Amygdala (tissue), 56 donors: ENCODE measurements at places on chromosomes 4 and X.

DNA sequence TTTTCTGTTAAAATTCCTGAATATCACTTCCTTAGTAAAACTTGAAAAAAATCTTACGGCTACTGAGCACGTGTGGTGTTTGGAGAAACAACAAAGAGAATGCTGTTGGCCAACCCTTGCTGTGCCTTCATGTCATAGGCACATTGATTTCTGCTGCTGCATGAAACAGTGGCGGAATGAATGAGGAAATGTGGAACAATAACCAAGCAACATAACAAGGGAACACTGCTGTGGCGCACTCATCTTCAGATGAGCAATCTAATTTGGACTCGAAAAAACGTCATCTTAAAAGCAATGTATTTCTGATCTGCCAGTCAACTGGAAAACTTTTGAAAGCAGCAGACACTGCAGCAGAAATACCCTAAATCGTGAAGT lies 51.4 kb downstream of the PROM1 start:
- no peak for DNase-seq

DNA sequence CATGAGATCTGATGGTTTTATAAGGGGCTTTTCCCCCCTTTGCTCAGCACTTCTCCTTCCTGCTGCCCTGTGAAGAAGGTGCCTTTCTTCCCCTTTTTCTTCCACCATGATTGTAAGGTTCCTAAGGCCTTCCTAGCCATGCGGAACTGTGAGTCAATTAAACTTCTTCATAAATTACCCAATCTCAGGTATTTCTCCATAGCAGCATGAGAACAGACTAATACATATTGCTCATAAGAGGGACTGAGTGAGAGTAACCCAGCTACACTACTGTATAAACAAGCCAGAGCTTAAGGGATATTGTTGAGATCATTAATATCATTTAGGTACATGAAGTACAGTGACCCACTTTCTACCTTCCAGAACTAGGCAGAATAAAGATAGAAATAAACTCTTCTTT lies 102.9 kb downstream of the TEX13A start:
- no peak for DNase-seq

DNA sequence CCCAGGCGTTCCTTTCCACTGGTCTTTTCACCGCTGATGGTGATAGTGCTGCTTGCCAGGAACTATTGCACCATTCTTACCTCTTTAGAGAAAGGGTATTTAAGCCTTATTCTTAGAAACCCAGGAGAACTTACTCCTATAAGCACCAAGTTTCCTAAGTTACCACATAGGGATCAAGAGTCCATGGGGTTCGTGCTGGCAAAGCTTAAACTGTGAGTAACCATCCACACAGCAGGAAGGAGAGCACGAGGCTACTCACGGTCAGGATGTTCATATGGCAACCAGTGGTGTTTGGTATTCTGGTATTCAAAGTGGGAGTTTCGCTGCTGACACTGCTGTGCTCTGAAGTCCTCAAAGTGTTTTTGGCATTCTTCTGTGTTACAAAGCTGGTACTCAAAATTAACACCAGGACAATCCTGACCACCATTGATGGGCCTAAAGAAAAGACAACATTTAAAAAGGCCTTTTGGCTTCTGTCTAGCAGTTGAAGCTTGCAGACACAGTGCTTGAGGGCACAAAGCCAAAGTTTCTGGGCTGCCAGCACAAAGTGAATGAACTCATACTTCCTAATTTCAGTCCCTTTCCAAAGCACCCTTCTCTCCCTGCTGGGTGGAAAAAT lies 256.9 kb downstream of the ADAMTS3 start:
- no peak for DNase-seq

DNA sequence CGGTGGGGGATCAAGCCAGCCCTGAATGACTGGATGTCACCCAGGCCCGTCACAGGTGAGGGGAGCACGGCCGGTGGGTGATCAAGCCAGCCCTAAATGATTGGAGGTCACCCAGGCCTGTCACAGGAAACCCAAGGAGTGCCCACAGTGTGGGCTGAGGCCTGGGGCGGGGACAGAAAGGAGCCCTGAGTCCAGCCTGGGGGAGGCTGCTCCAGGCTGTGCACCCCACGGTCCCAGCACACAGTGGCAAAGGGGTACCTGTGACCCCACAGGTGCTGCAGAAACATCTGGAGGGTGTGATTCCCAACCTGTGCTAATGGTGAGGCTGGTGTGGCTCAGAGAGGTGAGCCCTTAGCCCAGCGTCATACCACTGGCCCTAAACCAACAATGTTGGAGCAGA lies 6.2 kb upstream of the CPLX1 start:
- no peak for DNase-seq

- no peak for DNase-seq
These were observed 534.1 kb upstream of the AADAT start for GRCh38 chr4:170623899-170624298.

DNA sequence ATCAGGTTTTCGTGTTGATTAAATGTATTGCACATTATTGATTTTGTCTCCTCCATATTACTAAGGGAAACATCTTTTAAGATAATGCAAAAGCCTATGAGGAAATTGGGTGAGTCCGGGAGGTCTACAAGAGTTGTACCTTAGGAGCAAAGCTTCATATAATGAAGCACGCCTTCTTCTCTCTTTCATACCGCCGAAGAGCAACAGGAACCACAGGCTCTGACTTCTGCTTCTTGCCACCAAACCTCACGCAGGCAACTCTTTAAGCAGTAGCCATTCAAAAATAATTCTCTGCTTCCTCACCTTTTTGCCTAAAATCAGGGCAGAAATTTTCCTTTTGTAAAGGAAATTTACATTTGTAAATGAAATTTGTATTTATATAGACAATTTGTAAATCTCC lies 139.6 kb downstream of the SPRY1 start:
- DNase-seq = no peak

DNA sequence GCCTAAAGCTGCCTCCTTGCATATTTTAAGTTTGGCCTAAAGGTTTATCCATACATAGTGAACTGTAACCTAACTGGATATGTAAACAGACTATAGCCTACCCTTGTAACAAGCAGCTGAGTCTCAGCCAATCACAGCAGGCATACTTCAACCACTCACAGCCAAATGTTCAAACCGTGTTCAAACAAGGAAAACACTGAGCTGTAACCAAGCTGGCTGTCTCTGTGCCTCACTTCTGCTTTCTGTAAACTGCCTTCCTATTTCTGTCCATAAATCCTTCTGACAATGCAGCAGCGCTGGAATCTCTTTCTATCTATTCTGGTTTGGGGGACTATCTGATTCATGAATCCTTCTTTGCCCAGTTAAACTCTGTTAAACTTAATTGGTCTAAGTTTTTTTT lies 16.4 kb downstream of the DSPP start:
- no peak for DNase-seq

GRCh38 chr4:153038623-153039311 lies 102.6 kb downstream of the FHDC1 start:
- DNase-seq = no peak

GRCh38 chr4:164350061-164350460 lies 403.9 kb upstream of the SMIM31 start:
- DNase-seq = no peak

DNA sequence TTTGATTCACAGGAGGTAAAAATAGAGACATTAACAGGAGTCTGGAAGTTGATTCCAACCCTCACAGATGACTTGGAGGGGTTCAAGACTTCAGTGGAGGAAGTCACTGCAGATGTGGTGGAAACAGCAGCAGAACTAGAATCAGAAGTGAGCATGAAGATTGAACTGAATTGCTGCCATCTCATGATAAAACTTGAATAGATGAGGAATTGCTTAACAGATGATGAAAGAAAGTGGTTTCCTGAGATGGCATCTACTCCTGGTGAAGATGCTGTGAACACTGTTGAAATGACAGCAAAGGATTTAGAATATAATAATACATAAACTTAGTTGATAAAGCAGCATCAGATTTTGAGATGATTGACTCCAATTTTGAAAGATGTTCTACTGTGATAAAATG lies 76.5 kb downstream of the RELL1 start:
- DNase-seq = no peak

- no peak for DNase-seq
These were observed 66.4 kb downstream of the MOSPD2 start for GRCh38 chrX:14939644-14940043.

- no peak for DNase-seq
These were observed 25.3 kb downstream of the ADD1 start for GRCh38 chr4:2868877-2869487.

DNA sequence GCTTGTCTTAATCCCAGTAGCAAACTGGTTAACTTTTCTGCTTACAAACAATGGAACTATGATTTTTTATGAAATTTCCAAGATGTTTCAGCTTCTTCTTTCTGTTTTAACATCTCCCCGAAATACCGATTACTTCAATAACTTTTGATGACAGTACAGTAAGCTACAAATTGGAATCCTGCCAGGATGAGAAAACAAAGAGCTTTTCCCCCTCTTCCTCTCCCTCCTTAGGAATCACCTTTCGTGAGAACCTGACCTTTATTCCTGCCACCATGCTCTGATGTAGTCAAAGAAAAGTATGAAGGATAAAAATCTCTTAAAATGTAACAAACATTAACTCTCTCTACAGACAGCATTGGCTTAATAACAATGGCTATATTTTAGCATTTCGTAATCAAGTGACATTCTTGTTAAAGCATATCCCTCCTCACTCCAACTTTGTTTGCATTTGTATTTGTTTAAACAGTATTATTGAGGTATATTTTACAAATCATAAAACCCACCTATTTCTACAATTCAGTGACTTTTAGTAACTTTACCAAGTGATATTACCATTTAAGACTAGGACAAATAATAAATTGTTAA lies 148.7 kb upstream of the NAP1L5 start:
- no peak for DNase-seq

GRCh38 chr4:76563454-76564122 lies 128.6 kb downstream of the SHROOM3 start:
- no peak for DNase-seq

DNA sequence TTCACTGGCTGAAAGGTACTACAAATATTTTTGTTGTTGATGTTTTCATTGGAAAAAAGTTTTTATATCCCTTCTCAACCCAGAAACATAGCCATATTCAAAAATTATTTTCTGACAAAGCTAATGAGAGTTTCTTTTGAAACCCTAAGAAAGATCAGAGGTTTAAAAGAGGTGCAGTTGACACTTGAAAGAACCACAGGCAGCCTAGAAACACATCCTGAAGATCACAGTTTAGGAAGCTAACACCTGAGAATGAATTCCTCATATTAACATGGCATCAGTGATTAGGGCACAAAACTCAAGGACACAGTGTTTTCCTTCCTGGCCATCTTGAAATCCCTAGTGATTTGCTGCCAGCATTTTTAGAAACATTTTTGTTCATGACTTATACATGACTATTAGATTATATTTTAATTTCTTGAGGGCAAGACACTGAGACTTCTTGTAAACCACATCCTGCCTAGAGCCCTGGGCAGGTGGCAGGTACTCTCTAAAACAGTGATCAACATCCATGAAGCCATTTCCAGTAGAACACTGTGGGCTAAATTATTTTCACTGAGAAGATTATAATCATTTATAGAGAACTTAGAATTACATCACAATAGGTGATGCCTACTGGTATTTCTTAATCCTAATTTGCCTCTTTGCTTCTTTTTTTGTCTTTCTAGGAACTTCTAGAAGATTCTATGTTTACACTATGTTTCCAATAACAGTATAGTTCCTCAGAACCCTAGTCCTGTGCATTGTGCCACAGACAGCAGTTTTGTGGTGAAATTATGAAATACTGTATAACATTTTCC lies 80.0 kb downstream of the ARSJ start:
- DNase-seq = no peak

GRCh38 chr4:77022560-77023179 lies 53.1 kb downstream of the CCNI start:
- no peak for DNase-seq

- DNase-seq = no peak
These were observed 276.4 kb downstream of the PDGFC start for GRCh38 chr4:156695163-156695562.

DNA sequence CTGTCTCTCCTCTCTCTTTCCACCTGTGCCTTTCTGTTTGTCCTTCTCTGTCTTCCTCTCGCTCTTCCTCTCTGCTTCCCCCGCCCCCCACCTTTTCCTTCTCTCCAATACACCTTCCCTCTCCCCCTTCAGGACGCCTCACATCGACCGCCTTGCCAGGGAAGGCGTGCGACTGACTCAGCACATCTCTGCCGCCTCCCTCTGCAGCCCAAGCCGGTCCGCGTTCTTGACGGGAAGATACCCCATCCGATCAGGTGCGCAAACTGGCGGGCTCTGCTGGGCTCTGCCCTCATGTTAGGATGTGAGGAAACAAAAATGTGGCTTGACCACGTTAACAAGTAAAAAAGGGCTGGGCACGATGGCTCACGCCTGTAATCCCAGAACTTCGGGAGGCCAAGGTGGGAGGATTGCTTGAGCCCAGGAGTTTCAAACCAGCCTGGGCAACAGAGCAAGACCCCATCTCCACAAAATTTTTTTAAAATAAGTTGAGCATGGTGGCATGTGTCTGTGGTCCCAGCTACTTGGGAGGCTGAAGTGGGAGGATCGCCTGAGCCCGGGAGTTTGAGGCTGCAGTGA lies 35.2 kb downstream of the ARSF start:
- DNase-seq = no peak

- DNase-seq = no peak
These were observed 27.1 kb upstream of the DCLK2 start for GRCh38 chr4:150051111-150051510.

- DNase-seq = no peak
These were observed 9.5 kb downstream of the GNRHR start for GRCh38 chr4:67744561-67745283.

DNA sequence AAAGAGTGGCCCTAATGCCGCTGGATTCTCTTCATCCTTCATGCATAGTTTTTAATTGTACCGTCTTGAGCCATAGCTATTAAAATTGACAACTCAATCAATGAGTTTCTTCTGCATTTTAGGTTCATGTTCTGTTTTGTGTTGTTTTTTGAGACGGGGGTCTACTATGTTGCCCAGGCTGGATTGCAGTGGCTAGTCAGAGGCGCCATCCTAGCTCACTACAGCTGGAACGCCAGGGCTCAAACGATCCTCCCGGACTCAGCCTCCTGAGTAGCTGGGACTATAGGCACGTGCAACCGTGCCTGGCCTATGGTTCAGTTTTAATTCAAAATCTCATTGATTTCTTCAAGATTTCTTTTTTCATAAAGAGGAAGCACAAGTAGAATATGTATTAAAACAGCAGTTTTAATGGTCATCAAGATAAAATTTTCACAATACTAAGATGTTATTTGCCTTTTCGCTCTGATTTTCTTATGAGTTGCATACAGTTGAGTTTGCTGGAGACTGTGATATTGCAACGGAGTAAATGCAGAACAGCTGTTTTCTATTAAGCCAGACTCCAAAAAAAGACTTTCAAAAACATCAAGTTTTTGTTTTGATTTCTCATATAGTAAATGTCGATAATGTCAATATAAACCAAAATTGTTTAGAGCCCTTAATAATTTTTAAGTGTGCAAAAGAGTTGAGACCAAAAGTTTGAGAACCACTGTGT lies 1.1 kb upstream of the STX18 start:
- no peak for DNase-seq

GRCh38 chr4:94342694-94343093 lies at the start of gene HPGDS:
HPGDS (minus strand) TSS chr4:94342836; CDS start chr4:94334629, 8,207 bp downstream.
- DNase-seq = no peak

GRCh38 chr4:182221987-182222386 lies 21.2 kb upstream of the TENM3 start:
- DNase-seq = no peak
